Fibroblast of lung (primary cell): ENCODE measurements at places on chromosomes 4 and X.
A peak's percentile ranks its signal among the peaks of the same experiment; 100 is the strongest.

GRCh38 chr4:16222957-16223527 is 3.2 kb downstream of the TAPT1 start:
- peaks cover 4% of the 10 kb centered on the region for H3K4me1 ChIP-seq
- no peak for DNase-seq
- no peak overlapping the region for H3K27ac ChIP-seq
- H3K27me3 ChIP-seq, result no peaks in the 10 kb centered on the region
- no peaks in the 10 kb centered on the region for H3K36me3 ChIP-seq

- no peaks in the 10 kb centered on the region for H3K36me3 ChIP-seq
- no peaks in the 10 kb centered on the region for H3K27me3 ChIP-seq
- H3K4me1 ChIP-seq, result no peaks in the 10 kb centered on the region
- H3K27ac ChIP-seq, result no peak overlapping the region
Observed at GRCh38 chr4:183576701-183577404, 72.0 kb downstream of the ING2 start.

- peaks cover 9% of the 10 kb centered on the region for H3K4me1 ChIP-seq
- peak overlapping the region; percentile 78 for H3K4me3 ChIP-seq
- peak overlapping the region; percentile 85 for H3K27ac ChIP-seq
- H3K36me3 ChIP-seq, result no peaks in the 10 kb centered on the region
- DNase-seq, result peak; percentile 57
- peaks cover 2% of the 10 kb centered on the region for H3K27me3 ChIP-seq
Observed at GRCh38 chrX:14030174-14030530, 460 bp upstream of the GEMIN8 start.

DNA sequence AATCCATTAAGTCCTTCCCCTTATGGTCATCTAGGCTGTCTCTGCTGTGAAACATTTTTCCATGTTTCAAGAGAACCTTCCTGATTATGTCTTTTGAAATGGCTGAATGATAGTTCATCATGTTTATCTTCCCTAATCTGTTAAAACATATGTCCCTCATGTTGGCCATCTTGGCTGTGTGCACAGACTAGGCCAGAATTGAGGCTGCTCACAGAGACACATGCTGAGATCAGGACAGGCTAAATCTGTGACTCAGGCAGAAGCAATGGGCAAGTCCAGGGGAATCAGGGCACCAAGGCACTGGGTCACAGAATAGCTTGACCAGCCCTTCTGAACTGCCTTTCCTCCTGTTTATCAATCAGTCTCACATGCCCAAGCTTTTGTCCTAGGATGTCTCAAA is 78.3 kb downstream of the FHDC1 start:
- H3K36me3 ChIP-seq, result no peaks in the 10 kb centered on the region
- H3K4me3 ChIP-seq, result no peak overlapping the region
- H3K27ac ChIP-seq, result no peak overlapping the region
- H3K4me1 ChIP-seq, result peaks cover 2% of the 10 kb centered on the region
- no peaks in the 10 kb centered on the region for H3K27me3 ChIP-seq
- no peak for DNase-seq

- H3K27ac ChIP-seq, result no peak overlapping the region
- H3K4me3 ChIP-seq, result no peak overlapping the region
- no peaks in the 10 kb centered on the region for H3K36me3 ChIP-seq
- DNase-seq, result peak; percentile 14
- H3K4me1 ChIP-seq, result no peaks in the 10 kb centered on the region
Observed at GRCh38 chrX:87664381-87664780, 146.8 kb downstream of the KLHL4 start.

DNA sequence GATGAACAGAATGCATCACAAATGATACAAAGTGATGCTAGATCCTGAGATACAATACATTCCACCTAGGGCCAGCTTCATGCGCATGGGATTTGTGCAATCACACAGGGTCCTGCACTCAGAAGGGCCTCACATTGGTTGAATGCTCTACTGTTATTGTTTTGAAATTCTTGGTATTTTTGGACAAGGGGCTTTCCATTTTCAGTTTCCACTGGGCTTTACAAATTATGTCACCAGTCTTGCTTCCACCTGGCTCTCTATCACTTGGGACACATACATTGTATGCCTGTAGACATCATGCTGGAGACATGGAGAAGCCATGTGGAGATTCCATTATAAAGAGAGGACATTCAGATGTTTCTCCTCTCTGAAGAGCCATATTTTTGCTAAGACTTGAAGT is 155.8 kb downstream of the NAA11 start:
- no peaks in the 10 kb centered on the region for H3K4me1 ChIP-seq
- H3K27me3 ChIP-seq, result no peaks in the 10 kb centered on the region
- no peak overlapping the region for H3K27ac ChIP-seq

GRCh38 chr4:139521754-139522401 is 34.1 kb downstream of the SETD7 start:
- no peaks in the 10 kb centered on the region for H3K4me1 ChIP-seq
- DNase-seq, result no peak
- no peaks in the 10 kb centered on the region for H3K27me3 ChIP-seq
- peaks cover 9% of the 10 kb centered on the region for H3K36me3 ChIP-seq
- H3K4me3 ChIP-seq, result no peak overlapping the region
- no peak overlapping the region for H3K27ac ChIP-seq

DNA sequence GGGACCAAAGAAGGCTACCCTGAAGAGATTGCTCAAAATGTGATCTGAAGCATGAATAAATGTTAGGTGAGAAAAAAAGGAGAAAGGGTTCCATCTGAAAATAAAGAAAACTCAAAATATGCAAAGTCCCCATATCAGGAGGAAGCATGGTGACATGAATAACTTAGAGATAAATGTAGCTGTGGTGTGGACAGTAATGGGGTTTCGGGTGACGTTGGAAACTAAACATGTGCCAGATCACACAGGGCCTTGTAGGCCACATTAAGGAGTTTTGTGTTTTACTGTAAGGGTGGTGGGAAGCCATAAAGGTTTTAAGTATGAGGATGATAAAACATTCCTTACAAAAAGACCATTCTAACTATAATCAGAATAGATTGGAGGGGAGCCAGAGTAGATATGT is 40.3 kb upstream of the ACSL4 start:
- no peaks in the 10 kb centered on the region for H3K27me3 ChIP-seq
- no peak overlapping the region for H3K4me3 ChIP-seq
- no peak overlapping the region for H3K27ac ChIP-seq
- DNase-seq, result no peak
- H3K36me3 ChIP-seq, result no peaks in the 10 kb centered on the region

- peak; percentile 22 for DNase-seq
- H3K4me3 ChIP-seq, result no peak overlapping the region
- H3K36me3 ChIP-seq, result no peaks in the 10 kb centered on the region
- no peak overlapping the region for H3K27ac ChIP-seq
Observed at GRCh38 chr4:46432923-46433322, 43.0 kb upstream of the GABRA2 start.
